ENCODE measurements at places on chromosomes 11 and 22.

GRCh38 chr22:37669586-37669985 lies 5.8 kb upstream of the LGALS1 start:
- no peak for DNase-seq

DNA sequence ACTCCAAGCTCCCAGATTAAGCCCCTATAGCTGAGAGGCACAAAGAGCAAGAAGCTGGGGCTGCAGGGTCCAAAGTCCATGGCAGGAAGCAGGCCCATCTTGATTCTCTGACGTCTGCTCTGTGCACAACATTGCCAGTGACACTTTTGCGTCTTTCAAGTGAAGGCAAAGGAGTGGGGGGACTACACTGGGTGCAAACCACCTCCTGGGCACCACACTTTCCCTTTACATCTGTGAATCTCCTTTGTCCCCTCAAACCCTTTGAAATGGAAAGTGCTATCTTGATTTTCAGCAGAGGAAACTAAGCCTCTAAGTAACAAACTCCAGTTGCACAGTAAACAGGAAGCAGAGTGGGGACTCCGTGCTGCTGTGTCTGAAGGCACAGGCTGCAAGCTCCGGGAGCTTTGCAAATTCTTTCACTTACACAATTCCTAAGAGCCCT lies 428.0 kb downstream of the LARGE1 start:
- no peak for DNase-seq

- no peak for DNase-seq
These were observed 923.3 kb downstream of the KCNA4 start for GRCh38 chr11:29093416-29094120.

DNA sequence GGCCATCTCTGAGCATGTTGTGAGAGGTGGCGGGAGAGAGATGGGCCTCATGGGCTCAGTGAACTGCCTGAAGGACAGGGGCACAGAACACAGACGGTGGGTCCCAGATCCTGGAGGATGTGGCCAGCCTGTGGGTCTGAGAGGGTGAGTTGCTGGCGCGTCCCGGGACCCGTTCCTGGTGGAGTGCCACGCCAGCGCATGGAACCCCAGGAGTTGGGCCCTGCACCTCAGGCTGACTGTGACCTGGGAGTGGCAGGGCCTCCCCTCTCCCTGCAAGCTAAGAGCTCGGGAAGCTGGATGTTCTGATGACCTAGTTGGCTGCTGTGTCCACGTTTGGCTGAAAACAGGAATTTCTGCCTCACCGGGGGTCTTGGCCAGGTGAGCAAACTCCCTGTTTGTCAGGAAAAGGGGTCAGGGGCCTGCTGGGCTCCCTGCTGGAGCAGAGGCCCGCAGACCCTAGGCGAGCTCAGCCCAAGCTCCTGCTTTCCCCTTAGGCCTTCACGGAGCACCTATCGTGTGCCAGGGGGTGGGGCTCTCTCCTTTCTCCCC lies 15.0 kb downstream of the LRRC32 start:
- DNase-seq = no peak

DNA sequence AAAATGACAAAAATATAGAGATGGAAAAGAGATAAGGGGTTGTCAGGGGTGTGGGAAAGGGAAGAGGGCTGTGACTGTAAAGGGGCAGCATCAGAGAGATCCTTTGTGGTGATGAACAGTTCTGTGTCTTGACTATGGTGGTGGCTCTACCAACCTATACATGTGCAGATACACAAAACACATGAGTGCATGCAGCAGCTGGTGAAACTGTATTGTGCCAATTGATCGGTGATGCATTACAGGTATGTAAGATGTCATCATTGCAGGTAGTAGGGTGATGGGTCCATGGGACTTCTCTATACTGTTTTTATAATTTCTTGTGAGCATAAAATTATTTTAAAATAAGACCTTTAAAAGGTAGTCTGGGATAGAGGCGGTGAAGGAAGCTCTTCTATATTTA lies 24.1 kb upstream of the ZDHHC13 start:
- no peak for DNase-seq

- DNase-seq = no peak
These were observed 46.5 kb upstream of the ADORA2A start for GRCh38 chr22:24380905-24381230.

GRCh38 chr11:28618416-28618815 lies 510.2 kb downstream of the METTL15 start:
- DNase-seq = no peak

GRCh38 chr11:84292006-84292405 lies 1005.8 kb upstream of the CCDC90B start:
- no peak for DNase-seq

GRCh38 chr11:67645521-67646461 lies 4.7 kb downstream of the ACY3 start:
- no peak for DNase-seq

DNA sequence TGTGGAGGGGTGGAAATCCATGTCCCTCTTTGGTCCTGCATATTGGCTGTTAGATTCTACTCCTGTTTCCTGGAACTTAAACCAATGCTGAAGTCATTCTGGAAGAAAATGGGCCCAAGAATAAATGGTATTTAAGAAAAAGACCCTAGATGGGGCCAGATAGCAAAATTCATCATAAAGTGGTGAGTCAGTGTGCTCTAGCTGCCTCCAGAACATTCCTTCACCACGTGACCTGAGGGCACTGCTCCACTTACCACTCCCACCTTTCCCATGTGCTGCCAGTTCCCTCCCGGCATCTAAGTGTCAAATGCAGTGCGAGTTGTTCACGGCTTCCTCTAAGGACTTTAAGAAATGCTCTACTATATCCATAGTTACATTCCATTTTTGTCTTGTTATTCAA lies 30.9 kb upstream of the NAP1L4 start:
- peak; percentile 36 for DNase-seq

GRCh38 chr11:44824300-44824704 lies 97.5 kb downstream of the TSPAN18 start:
- no peak for DNase-seq

DNA sequence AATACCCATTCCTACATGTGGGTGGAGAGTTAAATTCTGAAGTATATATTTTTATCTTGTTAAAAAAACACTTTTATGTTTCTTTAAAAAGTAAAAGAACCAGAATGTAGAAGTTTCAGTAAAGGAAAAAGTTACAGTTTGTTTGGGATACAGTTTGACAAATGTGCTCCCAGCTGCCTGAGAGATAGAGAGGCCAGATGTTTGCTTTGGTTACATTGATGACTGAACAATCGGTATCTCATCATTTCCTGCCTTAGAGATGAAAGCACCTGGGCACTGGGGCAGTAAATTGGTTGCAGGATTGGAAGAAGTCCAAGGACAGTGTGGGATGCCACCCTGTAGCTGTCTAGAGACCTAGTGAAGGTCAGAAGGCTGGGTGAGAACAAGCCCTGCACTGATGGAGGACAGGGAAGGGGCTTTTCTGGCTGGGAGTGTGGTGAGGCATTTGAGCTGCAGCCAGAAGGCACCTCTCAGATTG lies 16.6 kb downstream of the MED15 start:
- DNase-seq = no peak

DNA sequence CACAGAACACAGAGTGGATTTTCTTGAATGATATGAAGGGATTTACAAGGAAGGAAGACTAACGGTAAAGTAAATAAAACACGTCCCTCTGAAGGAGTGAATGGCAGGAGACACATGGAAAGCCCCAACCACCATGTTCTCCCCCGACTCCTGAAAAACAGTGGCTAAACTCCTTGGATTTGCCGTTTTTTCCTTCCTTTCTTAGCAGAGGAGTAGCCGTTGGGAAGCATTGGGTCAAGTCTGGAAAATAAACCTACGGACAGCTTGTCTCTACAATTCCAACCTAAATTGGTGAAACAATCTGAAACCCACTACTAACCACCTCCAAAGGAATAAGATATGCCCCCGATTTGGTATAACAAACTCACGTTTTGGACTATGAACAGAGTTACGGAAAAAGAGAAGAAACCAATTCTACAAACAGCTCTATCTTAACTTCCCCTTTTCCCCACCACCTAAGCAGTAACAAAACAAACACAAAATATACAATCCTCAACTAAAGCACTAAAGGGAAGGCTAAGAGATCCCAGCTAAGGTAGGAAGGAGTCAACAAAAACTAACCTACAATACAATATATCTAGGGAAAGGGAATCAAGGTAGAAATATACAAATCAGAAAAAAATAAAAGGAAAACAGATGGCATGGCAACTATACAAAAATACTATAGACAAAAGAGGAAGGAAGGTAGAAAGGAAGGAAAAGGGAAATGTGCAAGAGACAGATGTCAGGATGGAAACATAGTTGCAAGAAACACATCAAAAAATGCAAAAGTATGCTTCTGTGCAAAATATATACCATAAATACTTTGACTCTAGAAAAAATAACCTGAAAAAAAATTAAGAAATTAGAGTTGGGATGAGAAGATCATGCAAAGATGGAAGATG lies 43.8 kb upstream of the LYVE1 start:
- DNase-seq = no peak

DNA sequence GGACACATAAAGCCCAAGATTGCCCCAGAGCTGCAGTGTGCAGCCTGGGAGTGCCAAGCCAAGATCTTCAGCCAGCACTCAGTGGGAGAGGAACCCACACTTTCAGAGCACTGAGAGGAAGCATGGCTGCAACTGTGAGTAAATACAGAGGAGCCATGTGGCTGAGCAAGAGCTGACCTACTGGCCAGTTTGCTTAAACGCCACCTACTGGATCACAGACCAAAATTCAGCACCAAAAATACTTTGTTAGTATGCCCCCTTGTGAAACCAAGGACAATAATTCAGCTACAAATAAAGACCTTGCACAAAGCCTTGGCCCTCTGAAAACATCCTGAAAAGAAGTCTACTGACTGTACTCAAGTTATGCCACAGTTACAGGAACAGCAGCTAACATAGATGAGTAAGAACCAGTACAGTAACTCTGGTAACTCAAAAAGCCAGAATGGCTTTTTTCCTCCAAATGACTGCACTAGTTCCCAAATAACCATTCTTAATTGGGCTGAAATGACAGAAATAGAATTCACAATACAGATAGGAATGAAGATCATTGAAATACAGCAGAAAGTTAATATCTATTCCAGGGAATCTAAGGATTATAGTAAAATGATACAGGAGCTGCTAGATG lies 10.1 kb upstream of the OR4A15 start:
- no peak for DNase-seq

- DNase-seq = no peak
These were observed 1.1 kb downstream of the JHY start for GRCh38 chr11:122883646-122883979.

GRCh38 chr11:96228910-96229309 lies 114.1 kb downstream of the MAML2 start:
- DNase-seq = no peak

GRCh38 chr11:123775715-123776549 lies 21.6 kb upstream of the OR6X1 start:
- DNase-seq = no peak

DNA sequence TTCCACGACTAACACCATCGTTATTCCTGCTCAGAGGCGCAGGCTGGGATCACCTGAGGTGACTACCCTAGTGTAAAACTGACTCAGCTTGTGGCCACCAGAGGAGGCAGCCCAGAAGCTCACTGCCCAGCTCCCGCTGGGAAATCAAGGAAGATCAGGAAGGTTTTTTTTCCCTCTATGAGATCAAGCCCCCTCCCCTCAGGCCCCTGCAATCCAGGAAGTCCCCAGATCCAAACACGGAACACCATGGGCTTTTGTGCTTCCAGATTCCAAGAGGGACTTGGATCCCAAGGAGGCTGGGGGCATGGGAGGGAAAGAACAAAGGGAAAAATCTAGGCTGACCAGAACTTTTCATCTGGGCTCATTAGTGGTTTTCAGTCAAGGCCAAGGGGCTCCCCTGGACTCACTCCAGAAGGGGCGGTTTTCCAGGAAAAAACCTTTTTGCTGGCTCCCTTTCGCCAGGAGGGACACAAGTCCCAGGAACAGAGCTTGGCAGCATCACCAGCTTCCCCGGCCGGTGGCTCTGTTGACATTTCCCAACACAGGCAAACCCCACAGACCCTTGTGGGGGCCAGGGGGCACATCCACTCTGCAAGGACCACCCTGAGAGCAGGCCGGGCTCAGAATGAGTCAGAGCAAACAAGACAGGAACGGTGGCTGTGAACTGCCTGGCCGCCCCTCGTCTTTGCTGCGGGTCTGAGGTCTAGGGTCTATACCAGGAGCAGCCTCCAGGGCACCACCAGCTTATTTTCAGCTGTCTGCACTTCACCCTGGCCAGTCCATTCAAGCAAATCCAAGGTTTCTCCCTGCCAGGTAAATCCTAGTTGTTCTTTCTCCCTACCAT lies 36.8 kb downstream of the MYH9 start:
- DNase-seq = no peak

DNA sequence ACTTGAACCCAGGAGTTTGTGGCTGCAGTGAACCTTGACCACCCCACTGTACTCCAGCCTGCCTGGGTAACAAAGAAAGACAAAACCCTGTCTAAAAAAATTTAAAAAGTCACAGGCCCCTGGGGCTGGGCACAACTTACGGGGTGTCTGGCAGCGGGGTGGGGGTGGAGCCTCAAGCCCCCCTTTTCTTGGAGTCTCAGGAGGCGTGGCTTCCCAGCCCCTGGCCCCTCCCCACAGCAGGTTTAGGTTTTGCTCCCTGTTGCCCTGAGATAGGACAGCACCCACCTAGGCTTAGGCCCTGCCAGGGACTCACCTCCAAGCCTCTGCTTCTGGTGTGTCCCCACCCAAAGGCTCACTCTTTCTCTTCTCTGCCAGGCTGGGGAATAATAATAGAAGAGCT lies 22.4 kb downstream of the MGAT3 start:
- no peak for DNase-seq

DNA sequence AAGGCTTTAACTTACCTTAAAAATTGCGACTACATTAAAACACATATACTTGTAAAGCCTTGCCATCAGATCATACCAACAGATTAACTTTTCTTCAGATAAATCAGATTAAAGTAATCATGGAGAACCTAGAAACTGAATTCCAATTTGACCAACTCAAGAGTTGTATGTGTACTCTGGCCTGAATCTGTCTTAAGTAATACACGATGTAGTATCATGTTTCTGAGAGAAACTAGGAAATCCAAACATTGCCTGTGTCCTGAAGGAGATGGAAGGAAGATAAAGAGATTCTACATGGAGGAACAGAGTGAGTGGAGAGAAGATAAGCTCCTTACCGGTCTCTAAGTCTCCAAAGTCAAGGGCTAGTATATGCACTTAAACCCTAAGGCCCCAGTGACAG lies 162.1 kb downstream of the CADM1 start:
- DNase-seq = no peak

GRCh38 chr11:109853156-109853776 lies 239.9 kb upstream of the ZC3H12C start:
- DNase-seq = peak; percentile 59

- no peak for DNase-seq
These were observed 12.4 kb downstream of the POLR3H start for GRCh38 chr22:41531715-41532477.

DNA sequence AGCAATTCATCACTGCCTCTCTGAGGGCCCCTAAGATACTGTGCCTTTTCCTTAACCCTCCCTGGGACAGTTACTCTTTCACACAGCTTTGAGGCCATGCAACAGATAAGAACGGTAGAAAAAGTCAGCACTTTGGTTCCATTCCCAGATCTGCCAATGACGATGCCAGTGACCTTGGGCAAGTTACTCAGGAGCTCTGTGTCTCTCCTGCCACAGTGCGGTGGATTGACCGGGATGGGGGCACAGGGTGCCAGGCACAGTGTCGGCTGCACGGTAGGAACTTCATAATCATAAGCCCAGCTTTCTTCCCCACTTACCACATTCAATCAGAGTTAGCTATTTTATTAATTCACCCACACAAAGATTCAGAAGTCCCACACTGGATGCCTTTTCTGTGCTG lies 1041.8 kb downstream of the TBC1D22A start:
- no peak for DNase-seq
